ENCODE measurements at places on chromosomes 12 and 14.

GRCh38 chr12:96170762-96171161, 23.4 kb upstream of the ELK3 start:
- no peak for DNase-seq

- no peak for DNase-seq
Observed at GRCh38 chr12:11228296-11228879, 41.1 kb downstream of the PRB3 start.

GRCh38 chr14:79016828-79017505, 846.8 kb downstream of the NRXN3 start:
- DNase-seq = no peak

DNA sequence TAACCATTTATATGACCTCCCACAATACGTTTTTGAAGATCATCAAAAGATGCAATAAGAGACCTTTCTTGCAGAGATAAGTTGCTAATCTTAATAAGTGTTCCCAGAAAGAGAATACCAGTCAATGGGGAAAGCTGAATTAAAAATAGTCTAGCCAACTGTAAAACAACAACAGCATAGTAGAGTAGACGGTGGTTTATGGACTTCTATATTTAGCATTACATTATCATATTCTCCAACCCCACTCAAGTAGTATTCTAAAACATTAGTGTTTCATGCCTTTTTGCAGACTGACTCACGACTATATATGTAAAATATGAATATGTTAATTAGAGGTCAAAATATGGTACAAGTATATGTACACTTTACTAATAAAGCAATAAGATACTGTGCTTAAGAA, 218.9 kb downstream of the MED13L start:
- DNase-seq = no peak

DNA sequence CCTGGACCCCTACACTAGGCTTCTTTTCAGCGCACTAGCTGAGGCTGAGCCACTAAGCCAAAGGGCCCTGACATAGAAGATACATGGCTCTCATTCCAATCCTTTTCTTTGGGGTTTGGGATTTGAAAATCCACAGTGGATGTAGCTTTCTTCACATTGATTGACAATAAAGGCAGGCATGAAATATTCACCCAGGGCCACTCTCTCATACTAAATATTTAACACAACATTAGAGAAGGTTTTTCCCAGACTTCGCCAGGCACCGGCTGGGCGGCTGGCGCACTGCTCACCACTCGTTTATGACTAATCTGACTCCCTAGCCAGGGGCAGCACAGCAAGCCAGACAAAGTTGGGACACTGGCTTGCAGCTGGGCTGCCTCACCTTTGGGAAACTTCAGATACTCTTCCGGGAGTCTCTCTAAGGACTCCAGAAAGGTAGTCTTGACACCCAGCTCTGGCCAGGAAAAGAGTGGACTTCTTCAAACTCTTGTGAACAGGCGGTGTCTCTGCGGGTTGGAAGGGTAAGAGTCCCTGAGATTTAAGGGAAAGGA, 699 bp upstream of the HOXC11 start:
- DNase-seq = no peak

- no peak for DNase-seq
Observed at GRCh38 chr12:84508851-84509260, 403.7 kb downstream of the SLC6A15 start.

GRCh38 chr12:12018454-12018853, 52.3 kb upstream of the BCL2L14 start:
- no peak for DNase-seq

DNA sequence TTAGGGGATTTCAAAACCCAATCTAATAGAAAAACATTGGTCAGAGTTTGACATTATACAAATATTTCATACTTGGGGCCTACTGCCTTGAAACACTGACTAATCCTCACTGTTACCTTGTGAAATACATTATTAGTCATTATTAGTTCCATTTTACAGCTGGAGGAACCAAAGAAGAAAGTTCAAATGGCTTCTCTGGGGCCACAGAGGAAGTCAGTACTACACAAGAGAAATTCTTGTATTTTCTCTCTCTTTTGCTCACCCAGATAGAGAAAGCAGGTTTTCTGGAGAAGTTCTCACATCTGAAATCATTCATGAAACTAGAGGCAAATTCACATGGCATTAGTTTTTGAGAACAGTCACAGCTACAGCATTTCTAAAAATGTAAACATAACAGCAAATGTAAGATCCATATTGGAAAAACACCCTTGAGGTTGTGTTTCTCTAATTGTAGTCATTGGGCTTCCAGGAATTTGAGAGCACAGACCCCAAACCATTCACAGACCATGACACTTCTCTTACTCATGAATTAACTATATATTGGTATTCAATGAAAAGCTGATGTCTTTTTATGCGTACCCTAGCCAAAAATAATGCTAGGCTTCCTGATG, 83.0 kb downstream of the LLPH start:
- DNase-seq = no peak

- no peak for DNase-seq
Observed at GRCh38 chr12:24360907-24361306, 411.4 kb upstream of the SOX5 start.

DNA sequence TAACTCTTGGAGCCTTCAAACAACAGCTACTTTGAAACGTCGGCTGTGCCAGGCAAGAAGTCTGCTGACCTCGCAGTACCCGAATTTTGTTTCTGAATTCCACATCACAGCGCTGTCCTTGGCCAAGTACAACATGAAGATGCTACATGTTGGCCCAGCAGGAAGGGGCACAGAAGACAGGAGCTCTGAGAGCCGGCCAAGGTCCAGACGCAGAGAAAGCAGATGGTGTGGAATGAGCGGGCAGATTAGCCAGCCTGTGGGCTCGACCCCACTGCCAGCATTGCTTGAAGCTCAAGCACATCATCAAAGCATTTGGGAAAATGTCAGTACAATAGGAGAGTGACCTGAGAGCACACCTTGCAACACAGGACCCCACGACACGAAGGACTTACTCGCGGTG, 64.5 kb downstream of the FZD10 start:
- no peak for DNase-seq

- no peak for DNase-seq
Observed at GRCh38 chr12:16618256-16618655, 12.3 kb upstream of the LMO3 start.

- no peak for DNase-seq
Observed at GRCh38 chr12:81626406-81626805, 132.7 kb downstream of the PPFIA2 start.

- no peak for DNase-seq
Observed at GRCh38 chr14:100608586-100609330, 21.5 kb upstream of the BEGAIN start.

GRCh38 chr12:43816168-43816567, 10.1 kb upstream of the TWF1 start:
- no peak for DNase-seq

GRCh38 chr14:32022525-32022924, 54.6 kb upstream of the ARHGAP5 start:
- no peak for DNase-seq

- no peak for DNase-seq
Observed at GRCh38 chr12:122517877-122518276, 8.9 kb downstream of the RSRC2 start.

GRCh38 chr14:31942166-31942841, 134.8 kb upstream of the ARHGAP5 start:
- no peak for DNase-seq

- DNase-seq = peak; percentile 44
Observed at GRCh38 chr14:92686900-92687427, 61.5 kb downstream of the LGMN start.

- DNase-seq = no peak
Observed at GRCh38 chr12:124032265-124032886, 59.4 kb downstream of the ZNF664 start.

DNA sequence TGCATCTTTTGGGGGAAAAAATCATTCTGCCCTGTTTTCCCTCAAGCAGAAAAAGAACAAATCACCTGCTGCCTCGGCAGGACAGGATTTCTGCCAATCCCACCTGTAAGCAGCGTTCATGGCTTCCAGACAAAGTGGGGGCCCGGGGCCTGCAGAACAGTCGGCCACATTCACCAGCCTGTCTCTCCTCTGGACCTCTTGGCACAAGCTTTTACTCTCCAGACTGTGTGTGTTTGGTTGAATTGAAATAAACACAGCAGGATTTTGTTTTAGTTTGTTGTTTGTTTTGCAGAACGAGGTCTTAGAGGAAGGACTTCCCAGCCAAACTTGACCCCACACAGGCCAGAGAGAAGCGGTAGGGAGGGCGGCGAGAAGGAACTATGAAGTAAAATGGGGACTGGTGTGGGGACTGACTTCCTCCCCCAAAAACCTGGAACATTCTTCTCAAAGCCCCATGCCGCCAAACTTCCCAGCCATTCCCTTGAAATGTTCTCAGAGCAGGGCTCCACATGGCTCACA, 41.7 kb upstream of the FOS start:
- DNase-seq = no peak

GRCh38 chr12:129549656-129550055, 354.2 kb downstream of the TMEM132D start:
- DNase-seq = no peak

DNA sequence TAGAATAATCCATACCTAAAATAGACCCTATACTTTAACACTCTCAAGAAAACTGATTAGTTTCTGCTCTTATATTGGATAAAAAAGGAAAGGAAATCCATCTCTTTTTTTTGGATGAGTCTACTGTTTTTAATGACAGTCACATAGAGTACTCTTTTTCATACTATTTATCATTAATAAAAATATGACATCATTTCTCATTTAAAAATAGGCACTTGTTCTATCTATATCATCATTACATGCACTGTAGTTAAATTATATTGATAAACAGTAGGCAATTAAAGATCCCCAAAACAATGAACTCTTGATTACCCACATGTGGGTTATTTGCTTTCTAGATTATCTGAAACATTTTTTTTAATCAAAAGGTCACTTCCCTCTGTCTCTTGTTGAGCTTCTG, 338.8 kb downstream of the NELL2 start:
- DNase-seq = no peak

GRCh38 chr14:49960453-49960852, 67.6 kb downstream of the ARF6 start:
- DNase-seq = no peak

- no peak for DNase-seq
Observed at GRCh38 chr14:37813732-37814131, 218.3 kb downstream of the TTC6 start.
